CD4-positive, alpha-beta T cell (primary cell): ENCODE measurements at places on chromosomes 4 and X.

DNA sequence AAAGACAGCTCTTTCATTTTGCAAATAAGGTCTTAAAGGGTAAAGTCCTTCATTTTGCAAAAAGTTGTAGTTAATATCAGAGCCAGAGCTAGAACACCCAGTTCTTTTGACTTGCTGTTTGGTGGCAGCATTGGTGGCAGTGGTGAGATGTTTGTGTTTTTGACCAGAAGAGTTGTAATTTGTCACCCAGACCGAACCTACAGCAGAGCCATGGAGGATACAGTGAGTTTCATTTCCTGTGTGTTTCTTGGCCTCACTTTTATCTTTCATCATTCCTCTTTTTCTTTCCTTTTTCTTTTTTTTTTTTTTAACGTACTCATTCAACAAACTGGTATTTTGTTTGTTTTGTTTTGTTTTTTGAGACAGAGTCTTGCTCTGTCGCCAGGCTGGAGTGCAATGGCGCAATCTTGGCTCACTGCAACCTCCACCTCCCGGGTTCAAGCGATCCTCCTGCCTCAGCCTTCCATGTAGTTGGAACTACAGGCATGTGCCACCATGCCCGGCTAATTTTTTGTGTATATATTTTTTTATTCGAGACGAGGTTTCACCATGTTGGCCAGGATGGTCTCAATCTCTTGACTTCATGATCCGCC lies 116.4 kb downstream of the AFF1 start:
- DNase-seq: no peak

DNA sequence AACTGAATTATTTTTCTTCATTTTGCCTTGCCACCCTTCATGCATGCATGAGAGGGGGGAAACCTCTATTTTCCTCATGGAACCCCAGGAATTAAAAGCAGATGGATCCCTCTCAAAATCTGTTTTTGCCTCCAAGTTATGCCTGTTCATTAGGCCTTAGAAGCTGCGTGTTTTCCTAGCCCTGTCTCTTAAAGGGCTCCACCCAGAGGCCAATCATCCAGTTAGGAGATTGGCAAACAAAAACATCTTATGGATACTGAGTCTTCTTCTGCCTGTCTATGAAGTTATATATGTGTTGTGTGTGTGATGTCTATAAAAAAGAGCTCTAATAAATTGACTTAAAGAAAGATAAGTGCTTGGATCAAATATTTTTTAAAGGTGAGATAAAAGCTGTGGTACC lies 142.9 kb downstream of the ANAPC10 start:
- DNase-seq: no peak

DNA sequence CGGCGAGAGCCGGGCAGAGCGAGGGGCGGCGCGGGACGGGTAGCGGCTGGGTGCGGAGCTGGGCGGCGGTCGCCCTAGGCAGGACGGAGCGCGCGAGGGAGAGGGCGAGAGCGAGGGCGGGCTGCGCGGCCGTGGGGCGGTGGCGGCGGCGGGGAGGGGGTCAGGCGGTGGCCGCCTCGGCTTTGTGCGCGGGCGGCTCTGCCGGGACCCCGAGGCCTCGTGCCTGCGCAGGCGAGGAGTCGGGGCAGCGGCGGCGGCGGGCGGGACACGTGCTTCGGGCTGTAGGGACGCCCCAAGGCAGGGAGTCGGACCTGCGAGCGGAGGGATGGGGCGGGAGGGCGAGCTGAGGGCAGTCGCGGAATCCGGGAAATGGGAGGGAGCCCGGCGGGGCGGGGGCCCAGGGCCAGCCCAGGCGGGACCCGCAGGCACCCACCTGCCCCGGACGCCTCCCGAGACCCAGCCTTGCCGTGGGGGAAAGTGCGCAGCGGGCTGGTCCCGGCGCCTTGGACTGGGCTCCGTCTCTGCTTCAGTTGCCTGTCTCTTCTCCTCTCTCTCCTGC lies 465 bp downstream of the BMPR1B start:
- DNase-seq: no peak

- no peak for DNase-seq
Observed at GRCh38 chr4:72360075-72360474, 208.9 kb downstream of the ADAMTS3 start.

- no peak for DNase-seq
Observed at GRCh38 chr4:172202480-172203076, 389.4 kb downstream of the GALNTL6 start.

DNA sequence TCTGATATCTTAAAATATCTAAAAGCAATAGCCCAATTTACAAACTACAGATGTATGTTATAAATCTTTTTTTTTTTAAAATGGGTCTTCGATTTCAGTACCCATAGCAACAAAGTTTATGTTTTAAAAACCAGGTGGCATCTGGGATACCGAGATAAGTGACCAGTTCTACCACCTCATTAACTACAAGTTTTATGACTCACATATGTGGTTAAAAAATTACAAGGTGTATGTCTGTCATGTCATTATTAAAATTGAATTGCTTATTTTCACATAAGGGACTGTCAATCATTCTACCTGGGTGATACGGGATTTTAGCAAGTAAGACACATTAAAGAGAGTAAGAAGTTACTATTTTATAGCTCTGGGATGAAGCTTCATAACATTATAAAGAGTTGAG lies 192.0 kb upstream of the ETNPPL start:
- DNase-seq: no peak

DNA sequence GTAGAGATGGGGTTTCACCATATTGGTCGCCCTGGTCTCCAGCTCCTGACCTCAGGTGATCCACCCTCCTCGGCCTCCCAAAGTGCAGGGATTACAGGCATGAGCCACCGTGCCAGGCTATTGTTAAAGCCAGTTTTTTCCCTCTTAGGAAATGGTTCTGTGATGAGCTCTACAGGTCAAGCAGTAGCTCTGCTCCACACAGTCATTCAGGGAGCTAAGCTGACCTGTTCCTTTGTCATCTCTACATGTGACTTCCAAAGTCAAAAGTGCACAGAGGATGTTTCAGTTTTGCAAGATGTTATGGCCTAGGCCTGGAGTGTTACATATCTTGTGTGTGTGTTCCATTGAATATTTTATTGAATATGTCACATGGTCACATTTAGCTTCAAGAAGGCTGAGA lies 11.4 kb downstream of the MCUB start:
- no peak for DNase-seq

- no peak for DNase-seq
Observed at GRCh38 chr4:141238186-141238585, 17.5 kb downstream of the ZNF330 start.

- DNase-seq: no peak
Observed at GRCh38 chrX:105265093-105265492, 44.6 kb upstream of the TEX13A start.

DNA sequence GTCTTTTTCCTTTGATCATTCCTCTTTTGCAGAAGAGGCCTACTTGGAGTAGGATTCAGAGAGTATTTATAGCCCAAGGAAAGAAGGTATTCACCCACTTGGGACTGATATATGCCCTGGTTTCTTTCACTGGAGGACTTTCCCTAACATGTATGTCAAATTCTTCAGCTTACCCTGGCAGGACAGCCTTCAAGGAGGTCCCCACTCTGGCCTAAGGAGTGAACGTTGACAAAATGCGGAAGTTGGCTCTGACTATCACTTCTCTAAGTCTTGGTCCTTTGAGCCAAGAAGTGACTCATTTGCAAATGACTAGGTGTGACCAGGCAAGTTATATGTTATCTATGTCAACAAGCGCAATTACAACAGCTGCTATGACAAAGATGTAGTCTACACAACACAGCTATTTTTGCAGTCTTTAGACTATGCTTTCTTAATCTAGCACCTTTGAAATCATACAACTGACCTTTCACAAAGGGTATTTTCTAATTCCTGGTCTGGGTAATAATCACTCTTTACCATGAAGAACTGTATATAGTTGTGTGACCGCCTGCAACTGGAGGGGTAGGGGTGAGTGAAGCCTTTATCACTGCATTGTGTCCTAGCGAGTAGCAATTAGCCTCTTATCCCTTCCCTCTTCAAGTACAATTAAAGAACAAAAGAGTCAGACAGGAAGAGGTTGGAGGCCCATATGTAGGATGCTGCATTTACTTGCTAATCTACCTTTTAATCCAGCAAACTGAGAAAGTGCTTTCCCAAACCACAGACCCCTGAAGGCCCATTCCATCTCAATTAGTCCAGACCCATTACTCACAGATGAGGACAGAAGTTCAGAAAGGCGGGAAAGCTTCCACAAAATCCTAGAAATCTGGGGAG lies 50.1 kb downstream of the RASGEF1B start:
- DNase-seq: no peak

DNA sequence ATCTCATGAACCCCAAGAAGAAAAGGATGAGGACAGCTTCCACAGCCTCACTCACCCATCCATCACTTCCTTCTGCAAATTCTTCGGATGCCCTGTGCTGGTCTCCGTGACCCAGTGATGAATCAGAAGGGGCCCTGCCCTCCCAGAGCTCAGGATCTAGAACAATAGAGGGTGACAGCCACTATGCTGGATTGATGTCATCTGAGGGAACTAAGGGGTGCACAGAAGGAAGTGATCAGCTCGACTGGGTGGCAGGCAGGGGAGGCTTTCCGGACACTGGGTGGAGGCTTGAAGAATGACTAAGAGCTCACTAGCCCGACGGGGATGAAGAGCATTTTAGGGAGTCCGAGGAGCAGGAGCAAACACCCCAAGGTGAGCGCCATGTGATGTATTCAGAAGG lies 1.4 kb upstream of the ZNF185 start:
- no peak for DNase-seq
